ENCODE measurements at places on chromosomes 2 and 18.

GRCh38 chr18:54616220-54616848 lies 25.3 kb downstream of the DYNAP start:
- no peak for DNase-seq

GRCh38 chr2:10665833-10666232 lies 23.9 kb downstream of the NOL10 start:
- DNase-seq = no peak

- no peak for DNase-seq
These were observed 115.3 kb upstream of the SLC35G4 start for GRCh38 chr18:11494107-11494506.

- no peak for DNase-seq
These were observed 26.5 kb downstream of the MYO3B start for GRCh38 chr2:170204298-170204951.

DNA sequence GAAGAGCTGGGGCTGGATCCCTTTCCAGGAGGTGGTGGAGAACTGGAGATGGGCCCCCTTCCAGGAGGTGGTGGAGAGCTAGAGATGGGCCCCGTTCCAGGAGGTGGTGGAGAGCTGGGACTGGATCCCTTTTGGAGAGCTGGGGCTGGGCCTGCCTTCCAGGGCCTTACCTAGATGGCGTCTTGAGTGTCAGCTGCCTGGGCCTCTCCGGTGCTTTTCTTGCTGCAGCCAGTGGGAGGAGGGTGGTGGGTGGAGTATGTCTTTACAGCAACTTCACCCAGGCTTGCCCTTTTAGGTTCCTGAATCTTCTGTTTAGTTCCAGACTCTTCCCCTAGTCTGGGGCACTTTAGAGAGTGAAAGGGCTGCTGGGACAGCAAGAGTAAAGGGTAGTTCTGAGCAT lies 19.1 kb upstream of the TXNDC2 start:
- no peak for DNase-seq

- DNase-seq = no peak
These were observed 32.2 kb upstream of the PIK3C3 start for GRCh38 chr18:41922841-41923240.

DNA sequence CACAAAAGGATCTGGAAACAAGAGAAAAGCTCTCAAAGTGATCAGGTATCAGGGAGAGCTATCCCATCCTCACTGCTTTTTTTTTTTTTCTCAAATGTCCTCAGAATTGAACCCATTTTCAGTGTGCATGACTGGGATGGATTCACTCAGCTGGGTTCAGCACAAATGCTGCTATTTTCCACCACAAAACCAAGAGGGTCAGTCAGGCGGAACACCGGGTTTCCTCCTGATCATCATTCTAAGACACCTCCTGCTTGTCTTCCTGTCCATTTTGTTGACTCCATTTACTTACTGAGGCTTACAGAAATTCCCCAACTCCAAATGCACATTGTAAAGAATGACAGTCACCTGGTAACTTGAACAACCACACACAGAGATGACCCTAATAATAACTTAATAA lies 39.9 kb downstream of the CYRIA start:
- DNase-seq = no peak

- DNase-seq = no peak
These were observed 56.3 kb upstream of the TANC1 start for GRCh38 chr2:158912112-158912511.
